Germinal center (tissue), 1 donor: ENCODE measurements at places on chromosomes 3 and 15.

GRCh38 chr15:52109559-52110451 lies 2.8 kb downstream of the BCL2L10 start:
- no peak for DNase-seq

GRCh38 chr3:81955878-81956277 lies 194.4 kb upstream of the GBE1 start:
- no peak for DNase-seq

GRCh38 chr3:175777965-175778364 lies 918.8 kb downstream of the NAALADL2 start:
- no peak for DNase-seq

- no peak for DNase-seq
These were observed 114.7 kb upstream of the CCNL1 start for GRCh38 chr3:157274644-157275137.

- DNase-seq, result no peak
These were observed at the start of gene ROBO2 for GRCh38 chr3:77039606-77040171. TSS of gene ROBO2 (plus strand) at chr3:77040099. CDS start at chr3:77040786, 687 bp downstream.
